ENCODE measurements at places on chromosomes 6 and 20.

GRCh38 chr6:7073082-7073820, 34.5 kb upstream of the RREB1 start:
- DNase-seq = no peak

- DNase-seq = no peak
These were observed 8.8 kb downstream of the SLC17A9 start for GRCh38 chr20:62961310-62961783.

GRCh38 chr20:13525225-13525940, 113.3 kb downstream of the TASP1 start:
- DNase-seq = no peak

GRCh38 chr6:138105880-138106664, 1.1 kb downstream of the PERP start:
- no peak for DNase-seq

- peak; percentile 63 for DNase-seq
These were observed 3.8 kb downstream of the SLC35B2 start for GRCh38 chr6:44253307-44254101.
